ENCODE measurements at places on chromosomes 12 and 14.

DNA sequence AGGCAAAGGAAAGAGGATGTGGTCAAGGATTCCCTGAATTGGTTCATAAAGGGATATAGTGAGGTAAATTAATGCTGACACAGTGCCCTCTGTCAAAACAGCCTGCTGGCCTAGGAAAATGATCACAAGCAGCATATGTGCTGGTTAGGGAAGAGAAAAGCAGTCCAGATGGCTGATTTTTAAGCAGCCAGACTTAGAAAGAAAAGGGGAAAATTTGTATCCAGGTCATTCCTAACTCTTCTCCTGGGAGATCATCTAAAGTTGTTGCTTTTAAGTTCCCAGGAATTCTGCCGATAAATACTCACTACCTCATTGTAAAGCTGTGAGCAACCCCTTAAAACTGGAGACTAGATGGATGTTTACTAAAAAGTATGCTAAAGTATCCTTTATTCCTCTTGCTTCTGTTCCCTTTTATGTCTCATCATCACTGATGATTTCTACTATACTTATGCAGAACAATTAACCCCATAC is 46.4 kb upstream of the CNOT2 start:
- no peak for DNase-seq

GRCh38 chr14:56290195-56290594 is 172.0 kb downstream of the PELI2 start:
- DNase-seq, result no peak

GRCh38 chr12:4984971-4985370 is 58.7 kb upstream of the KCNA5 start:
- no peak for DNase-seq

DNA sequence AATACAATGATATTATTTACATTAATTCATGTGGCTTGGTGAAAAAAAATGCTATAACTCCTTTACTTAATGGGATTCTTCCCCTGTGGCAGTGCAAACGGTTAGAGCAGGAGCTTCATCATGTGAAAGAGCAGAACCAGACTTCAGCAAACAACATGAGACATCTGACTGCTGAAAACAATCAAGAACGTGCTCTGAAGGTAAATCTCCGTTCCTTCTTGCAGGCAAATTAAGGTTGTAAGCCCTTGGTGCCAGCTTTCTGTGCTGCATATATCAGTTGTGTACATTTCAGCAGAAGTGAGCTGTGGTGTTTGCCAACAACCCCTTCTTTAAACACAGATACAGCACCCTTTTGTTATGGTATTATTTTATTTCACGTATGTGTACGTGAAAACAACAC is 171.7 kb downstream of the MIPOL1 start:
- DNase-seq, result no peak

GRCh38 chr12:42104784-42105183 is 39.9 kb downstream of the GXYLT1 start:
- DNase-seq, result no peak

- DNase-seq, result no peak
Observed at GRCh38 chr12:91948504-91948903, 197.1 kb downstream of the BTG1 start.

DNA sequence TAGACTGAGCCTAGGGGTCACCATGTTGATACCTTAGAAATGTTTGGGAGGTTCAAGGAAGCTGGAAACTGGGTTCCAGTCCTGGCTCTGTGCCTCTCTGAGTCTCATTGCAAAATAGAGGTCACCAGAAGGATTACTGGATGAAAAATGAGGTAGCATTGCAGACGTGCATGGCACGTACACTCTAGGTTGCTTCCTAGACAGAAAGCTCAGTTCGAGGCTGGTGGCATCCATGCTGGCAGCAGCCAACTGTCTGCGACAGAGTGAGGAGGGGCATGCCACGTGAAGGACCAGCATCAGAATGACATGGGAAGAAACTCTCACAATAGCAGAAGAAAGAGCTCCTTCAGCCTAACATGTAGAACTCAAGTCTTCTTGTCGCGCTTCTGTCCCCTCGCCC is 4.6 kb upstream of the CYP46A1 start:
- DNase-seq, result no peak

DNA sequence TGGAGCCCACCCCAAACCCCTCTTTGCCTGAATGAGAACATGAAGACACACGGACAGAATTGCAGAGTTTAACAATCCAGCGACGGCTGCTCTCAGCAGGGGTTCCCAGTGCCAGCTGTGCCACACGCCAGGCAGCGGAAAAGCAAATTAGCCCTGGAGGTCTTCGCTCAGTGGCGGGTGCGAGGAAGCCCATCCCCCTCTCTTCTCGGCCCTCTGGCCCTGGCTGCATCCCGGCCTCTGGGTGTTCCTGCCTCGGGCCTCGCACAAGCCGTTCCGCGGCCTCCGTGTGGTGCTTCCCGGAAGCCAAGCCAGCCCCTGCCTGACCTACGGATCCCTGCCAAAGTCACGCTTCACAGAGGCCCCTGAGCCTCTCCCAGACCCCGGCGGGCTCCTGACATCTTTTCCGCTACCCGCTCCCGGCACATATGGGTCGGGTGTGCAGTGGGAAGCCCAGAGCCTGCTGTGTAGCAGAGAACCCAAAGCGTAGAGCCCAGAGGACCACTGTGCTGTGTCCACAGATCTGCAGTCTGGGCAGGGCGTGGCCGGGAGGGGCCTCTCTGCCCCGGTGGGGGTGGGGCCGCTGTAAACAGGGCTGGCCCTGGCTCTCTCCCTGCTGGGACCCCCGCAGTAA is 70.7 kb upstream of the GALNT9 start:
- no peak for DNase-seq

- no peak for DNase-seq
Observed at GRCh38 chr14:74609721-74610120, 2.3 kb downstream of the LTBP2 start.

DNA sequence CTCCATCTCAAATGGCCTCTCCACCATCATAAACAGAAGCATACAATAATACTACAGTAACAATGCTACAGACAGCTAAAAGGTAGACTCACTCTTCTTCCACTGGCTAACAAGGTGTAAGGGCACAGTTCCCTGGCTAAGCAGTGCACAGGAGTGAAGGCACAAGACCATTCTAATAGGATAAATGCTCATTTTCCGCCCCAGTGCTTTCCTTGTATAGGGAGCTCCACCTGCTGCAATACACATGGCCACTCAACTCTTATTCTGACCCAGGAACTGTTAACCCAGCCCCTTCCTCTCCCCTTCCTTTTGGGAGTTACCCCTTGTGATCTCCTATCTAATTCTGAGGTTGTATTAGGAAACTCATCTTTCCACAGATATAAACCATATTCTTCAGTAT is 124.6 kb downstream of the KCNK10 start:
- no peak for DNase-seq

GRCh38 chr12:104695453-104696148 is 238.9 kb downstream of the CHST11 start:
- DNase-seq, result peak; percentile 63

DNA sequence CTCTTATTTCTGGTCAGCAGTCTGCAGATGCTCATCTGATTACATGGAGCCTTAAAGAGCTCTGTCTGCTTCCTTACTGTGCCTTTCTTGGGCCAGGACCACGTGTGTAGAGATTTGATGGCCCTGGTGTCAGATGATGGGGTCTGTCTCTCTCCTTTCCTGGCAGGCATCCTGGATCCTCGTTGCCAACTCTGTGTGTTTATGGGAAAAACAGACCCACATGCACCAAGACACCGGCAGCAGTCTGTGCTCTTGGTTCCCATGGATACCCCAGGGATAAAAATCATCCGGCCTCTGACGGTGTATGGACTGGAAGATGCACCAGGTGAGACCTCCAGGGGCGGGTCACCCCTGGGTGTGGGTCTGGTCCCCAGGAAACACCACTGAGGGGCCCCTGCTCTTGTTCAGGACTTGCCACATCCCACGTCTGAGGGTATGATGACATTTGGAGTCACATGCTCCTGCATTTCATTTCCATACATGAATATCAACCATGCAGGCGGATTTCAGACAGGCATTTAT is 18.5 kb upstream of the ALDH2 start:
- no peak for DNase-seq

DNA sequence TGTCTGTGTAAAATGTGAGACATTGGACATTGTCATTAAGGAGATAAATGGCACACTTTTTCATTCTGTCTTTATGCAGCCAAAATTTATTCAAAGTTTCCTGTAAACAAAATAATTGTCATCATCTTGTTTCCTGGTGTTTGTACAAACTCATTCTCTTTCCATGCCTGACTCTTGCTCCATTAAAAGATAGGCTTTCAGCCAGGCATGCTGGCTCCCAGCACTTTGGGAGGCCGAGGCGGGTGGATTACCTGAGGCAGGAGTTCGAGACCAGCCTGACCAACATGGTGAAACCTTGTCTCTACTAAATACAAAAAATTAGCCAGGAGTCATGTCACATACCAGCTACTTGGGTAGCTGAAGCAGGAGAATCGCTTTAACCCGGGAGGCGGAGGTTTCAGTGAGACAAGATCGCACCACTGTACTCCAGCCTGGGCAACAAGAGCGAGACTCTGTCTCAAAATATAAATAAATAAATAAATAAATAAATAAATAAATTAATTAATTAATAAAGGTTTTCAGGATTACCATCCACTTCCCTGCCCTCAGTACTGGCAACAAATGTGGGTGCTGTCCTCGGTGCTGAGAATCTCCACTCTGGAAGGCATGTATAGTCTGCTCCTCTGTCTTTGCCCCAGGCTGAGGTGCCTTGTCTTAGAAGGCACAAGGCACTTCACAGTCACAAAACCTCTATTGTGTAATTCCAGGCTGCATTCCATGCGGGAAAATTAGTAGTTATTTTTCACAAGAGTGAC is 83.2 kb downstream of the PAH start:
- DNase-seq, result no peak

DNA sequence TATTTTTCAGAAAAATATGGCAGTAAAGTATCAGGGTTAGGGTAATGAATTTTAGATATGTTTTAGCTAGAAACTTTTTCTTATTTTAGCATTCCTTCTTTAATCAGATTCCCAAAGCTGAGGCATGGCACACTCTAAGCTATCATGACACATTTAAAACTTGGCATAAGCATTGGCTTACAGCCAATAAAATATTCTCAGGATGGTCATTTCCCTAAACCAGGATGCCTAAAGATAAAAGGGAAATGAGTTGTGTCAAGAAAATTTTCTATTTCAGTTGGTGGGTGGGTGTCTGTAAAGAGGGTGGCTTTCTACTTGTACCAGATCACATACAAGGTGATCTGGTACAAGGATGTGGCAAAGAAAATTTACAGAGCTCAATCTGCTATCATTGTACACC is 47.8 kb downstream of the PEBP1 start:
- no peak for DNase-seq

DNA sequence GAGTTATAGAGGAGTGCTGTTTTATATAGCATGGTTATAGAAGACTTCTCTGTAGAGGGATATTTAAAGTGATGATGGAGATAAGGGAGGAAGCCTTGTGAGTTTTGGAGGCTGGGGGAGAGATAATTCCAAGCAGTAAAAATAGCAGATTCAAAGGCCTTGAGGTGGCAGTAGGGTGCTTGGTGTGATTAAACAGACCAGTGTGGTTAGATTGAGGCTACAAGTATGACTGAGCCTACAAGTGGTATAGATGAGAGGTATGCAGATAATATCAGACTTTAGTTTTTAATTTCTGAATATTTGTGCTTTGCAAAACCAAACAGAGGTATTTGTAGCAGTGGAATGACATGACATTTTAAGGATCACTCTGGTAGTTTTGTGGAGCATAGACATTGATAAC is 20.3 kb downstream of the FANCM start:
- no peak for DNase-seq

- no peak for DNase-seq
Observed at GRCh38 chr12:18323159-18323558, 61.8 kb downstream of the PIK3C2G start.

DNA sequence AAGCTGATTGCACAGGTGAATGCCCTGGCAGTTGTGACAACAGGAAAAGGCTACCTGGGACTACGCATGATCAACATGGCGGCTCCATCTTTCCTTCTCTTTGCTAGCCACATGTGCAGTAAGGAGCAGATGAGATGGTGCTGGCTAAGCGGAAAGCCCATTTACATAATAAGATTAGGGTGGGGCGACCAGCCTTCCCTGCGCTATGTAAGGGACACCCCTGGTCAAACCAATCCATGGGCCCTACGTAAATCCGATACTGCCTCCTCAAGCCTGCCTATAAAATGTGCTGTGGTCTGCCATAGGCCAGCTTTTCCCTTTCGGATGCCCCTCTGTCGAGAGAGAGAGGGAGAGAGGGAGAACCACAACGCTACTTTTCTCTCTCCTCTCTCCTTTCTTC is 31.0 kb upstream of the BTG1 start:
- no peak for DNase-seq

- DNase-seq, result no peak
Observed at GRCh38 chr12:111093428-111094142, 173.2 kb upstream of the MYL2 start.

- DNase-seq, result peak; percentile 11
Observed at GRCh38 chr14:89805501-89805900, 149.0 kb downstream of the EFCAB11 start.

DNA sequence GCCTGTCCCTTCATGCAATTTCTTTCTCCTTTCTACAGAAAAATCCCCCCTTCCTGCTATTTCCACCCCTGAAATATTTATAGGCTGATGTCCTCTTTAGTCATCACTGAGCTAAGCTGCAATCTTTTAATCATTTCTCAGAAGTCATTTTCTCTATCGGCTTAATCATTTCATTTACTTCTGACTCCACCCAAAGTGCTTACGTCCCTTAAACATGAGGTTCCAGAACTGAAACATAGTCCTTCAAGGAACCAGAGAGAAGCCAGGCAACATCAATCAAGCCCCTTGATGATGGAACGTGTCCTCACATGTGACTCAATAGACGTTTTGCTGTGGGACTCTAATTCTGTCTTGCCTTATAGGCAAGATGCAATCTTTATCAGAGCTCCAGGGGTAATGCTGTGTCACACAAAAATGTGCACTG is 148.7 kb upstream of the KRR1 start:
- peak; percentile 60 for DNase-seq

- no peak for DNase-seq
Observed at GRCh38 chr14:38866461-38866860, 236.6 kb downstream of the SEC23A start.

GRCh38 chr12:117036547-117036946 is 62.7 kb downstream of the TESC start:
- DNase-seq, result no peak

Data from AG09309 (cell line).